ENCODE measurements at places on chromosomes 4 and X.

- no peak for DNase-seq
Measured at GRCh38 chr4:106186201-106186600, 129.8 kb downstream of the TBCK start.

GRCh38 chr4:127788517-127788916 lies 6.4 kb downstream of the HSPA4L start:
- no peak for DNase-seq

DNA sequence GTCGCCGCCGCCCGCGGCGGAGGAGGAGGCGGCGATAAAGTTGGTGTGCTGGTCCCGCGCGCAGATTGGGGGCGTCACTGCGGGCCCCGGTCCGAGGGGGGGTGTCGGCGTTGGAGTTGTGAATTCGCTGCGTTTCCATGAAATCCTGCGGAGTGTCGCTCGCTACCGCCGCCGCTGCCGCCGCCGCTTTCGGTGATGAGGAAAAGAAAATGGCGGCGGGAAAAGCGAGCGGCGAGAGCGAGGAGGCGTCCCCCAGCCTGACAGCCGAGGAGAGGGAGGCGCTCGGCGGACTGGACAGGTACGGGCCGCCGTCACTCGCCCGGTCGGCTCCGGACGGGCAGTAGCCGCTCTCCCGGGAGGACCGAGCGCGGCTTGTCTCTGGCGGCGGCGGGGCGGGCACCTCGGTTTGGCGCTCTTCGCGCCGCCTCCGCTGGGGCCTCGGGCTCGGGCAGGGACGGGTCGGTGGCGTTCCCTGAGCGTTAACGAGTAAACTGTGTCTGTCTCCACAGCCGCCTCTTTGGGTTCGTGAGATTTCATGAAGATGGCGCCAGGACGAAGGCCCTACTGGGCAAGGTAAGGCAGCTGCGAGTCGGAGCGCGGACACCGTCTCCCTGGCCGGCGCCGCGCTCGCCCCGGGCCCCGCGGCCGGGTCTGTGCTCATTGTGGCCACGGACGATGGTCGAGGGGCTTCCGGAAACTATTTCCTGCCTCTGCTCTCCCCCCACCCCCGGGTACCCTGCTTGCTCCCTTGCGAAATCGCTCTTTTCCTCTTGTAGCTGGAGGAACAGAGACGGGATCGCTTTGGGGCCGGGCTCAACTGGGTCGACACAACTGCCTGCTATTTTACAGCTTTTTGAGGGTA lies 658 bp downstream of the KDM6A start:
- peak; percentile 50 for DNase-seq

- DNase-seq = no peak
Measured at GRCh38 chrX:13937370-13938050, 92.2 kb downstream of the GEMIN8 start.

DNA sequence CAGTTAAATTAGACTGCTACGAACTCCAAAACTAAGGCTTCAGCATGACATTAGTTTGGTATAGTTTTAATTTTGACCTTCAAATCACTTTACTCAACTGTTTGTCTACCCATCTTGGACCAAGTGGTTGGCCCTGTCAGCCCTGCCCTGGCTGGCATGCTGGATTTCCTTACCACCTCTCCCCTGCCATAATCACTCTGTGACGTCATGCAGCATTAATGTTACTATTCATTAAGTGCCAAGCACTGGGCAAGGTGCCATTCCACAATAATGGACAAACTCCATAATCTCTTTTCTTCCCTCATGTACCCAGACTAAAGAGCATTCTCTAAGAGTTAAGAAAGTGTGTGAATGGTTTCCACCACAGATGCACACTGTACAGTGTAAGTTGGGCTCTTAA lies 277.0 kb upstream of the INTU start:
- DNase-seq = no peak

DNA sequence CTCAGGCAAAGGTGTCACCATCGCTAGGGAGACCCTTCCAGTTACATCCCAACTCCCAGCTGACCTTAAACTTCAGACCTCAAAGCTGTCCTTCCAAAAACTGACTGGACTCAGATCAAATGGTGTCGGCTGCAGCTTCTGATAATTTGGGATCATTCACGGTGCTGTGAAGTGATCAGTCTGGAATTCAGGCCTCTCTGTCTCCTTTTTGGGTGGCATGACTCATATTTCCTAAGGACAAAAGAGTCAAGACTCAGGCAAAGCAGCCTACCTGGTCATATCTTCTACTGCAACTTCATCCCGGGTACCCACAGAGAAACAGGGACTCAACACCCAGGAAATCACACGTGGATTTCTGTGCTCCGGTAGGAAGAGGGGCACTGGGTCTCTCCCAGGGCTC lies 87.6 kb downstream of the SORCS2 start:
- no peak for DNase-seq

DNA sequence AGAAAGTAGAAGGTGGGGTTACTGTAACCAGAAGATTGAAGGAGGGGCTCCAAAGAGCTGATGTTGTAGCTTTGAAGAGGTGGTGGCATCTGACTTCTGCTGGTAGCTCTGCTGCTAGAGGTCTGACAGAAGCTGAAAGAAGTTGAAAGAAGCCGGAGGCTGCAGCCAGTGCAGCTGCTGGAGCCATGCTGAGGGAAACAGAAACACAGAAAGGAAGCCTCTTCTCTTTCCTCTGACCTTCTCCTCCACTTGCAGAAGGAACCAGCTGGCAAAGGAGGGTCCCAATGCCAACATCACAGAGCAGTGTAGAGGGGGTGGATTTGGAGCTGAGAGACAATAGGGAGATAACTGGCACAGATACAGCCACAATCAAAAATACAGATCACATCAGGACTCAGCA lies 89.3 kb upstream of the HHIP start:
- DNase-seq = no peak

DNA sequence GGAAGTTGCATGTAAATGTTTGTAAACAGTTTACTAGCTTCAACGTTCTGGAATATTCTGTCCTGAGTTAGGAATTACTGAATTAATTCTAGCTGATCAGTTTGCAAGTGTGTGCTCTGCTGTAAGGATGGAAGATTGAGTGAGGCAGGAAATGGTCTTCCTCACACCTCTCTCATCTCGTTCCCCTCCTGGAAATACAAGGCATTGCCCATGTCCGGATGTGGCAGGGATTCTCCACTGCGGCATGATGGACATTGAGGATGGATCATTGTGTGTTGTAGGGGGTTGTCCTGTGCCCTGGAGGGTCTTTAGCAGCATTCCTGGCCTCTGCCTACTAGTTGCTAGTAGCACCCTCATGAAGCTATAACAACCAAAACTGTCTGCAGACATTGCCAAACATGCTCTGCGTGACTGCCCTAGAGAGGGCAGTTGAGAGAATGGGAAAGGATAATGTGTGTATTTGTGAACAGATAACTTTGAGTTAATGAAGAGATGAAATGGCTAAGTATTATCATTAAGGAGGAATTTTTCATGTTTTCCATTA lies 12.6 kb downstream of the CA5B start:
- no peak for DNase-seq

- no peak for DNase-seq
Measured at GRCh38 chr4:6900181-6900812, 9.3 kb upstream of the TBC1D14 start.

DNA sequence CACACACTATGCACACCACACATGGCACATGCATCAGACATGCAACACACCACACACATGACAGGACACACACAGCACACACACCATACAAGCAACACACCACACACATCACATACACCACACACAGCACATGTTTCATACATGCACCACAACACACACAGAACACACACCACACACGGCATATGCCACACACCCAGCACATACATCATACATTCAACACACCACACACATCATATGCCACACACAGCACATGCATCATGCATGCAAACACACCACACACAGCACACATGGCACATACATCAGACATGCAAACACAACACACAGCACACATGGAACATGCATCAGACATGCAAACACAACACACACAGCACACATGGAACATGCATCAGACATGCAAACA lies 80.7 kb upstream of the LRPAP1 start:
- no peak for DNase-seq

DNA sequence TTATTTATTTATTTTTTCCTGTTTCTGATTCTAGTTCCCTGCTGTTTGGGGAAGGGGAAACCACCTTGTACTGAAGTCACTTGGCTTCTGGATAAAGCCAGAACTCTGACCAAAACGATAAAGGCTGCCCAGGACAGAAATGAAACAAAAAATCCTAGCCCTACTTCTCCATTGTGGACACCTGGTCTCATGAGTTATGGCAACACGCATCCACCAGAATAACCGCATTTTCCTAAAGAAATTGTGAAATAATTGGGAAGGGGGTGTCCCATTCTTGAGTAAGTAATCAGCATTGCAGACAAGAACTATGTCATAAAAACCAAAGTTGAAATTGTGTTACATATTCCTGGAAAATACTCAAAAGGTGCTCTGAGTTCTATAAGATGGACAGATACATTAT lies 42.1 kb downstream of the SLC9A7 start:
- no peak for DNase-seq
